NCI-H446 treated with DMSO at 0.1 percent for 48 hours (cell line): ENCODE measurements at places on chromosomes 6 and 20.

DNA sequence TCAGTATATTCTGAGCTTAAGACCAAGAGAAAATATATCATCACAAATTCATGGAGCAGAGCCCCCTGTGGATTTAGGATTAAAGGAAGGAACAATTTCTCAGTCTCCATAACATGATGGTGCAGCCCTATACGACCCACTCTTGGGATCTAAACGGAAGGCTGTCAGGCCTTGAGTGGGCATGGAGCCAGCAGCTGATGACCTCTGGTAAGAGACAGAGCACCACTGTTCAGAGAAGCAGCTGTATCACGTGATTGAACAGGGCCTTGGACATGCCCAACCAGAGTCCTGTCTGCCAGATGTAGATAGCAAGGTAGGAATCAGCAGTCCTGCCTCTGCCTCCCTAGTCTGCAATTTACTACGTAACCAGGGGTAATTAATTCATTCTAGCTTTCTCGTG lies 259.4 kb upstream of the POU3F2 start:
- no peak for DNase-seq

GRCh38 chr6:90356012-90356421 lies 59.4 kb upstream of the BACH2 start:
- DNase-seq = no peak

- DNase-seq = no peak
Measured at GRCh38 chr20:8304124-8304816, 172.2 kb downstream of the PLCB1 start.

DNA sequence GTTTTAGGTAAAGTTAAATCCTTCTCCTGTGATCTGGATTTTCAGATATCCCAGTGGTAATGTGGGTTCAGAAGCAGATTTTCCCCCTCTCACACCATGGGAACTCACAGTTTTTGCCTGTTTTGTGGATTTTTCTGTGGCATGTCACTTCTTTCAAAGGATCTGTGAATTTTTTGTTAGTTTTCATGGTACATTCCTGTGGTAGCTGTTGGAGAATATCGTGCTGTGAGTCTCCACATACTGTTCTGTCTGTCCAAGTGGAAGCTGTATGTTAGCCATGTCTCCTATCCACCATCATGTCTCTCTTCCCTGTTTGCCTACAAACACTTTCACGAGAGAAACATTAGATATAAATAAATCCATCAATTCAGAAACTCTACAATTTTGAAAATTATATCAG lies 378.7 kb upstream of the ADGRB3 start:
- no peak for DNase-seq

GRCh38 chr6:28693033-28693750 lies 167.5 kb downstream of the GPX5 start:
- no peak for DNase-seq

- DNase-seq = no peak
Measured at GRCh38 chr20:44709797-44710196, 5.4 kb upstream of the CCN5 start.

- DNase-seq = no peak
Measured at GRCh38 chr6:45398075-45398813, 20.5 kb upstream of the SUPT3H start.

DNA sequence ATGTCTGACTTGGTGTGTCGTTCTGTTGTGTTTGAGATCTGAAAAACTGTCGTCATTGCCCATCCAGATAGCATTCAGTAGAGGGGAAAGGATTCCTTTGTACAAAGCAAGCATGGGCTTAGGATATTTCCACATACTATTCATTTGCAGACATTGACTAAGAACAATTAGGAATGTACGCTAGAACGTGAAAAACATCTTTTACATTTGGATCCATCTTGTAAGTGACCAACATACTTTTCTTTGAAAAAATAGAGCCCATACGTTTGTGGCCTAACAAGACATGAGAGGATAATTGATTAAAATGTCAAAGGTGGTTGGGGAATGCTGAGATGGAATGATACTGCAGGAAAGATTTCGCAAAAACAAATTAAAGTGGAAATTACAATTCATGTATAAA lies 225.8 kb upstream of the QKI start:
- DNase-seq = no peak

- DNase-seq = no peak
Measured at GRCh38 chr6:143516690-143517446, 5.3 kb upstream of the FUCA2 start.

DNA sequence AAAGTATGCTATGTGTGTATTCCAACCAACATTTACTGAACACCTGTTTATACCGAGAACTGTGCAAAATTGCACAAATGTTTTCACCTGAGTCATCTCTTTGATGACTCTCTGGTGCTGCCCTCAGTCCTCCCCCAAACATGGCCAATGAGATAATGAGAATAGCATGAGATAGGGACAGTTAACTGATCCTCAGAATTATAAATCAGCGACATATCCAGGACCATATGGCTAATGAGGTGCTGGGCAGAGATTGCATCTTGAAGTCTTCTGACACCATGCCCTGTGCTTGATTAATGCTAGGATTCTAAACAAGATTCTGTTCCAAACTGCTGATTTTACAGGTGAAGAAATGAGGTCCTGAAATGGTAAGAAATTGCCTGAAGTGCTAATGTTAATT lies 13.0 kb downstream of the CLVS2 start:
- DNase-seq = no peak

GRCh38 chr20:63130658-63131577 lies 85.0 kb downstream of the YTHDF1 start:
- DNase-seq = no peak

GRCh38 chr6:33815854-33816253 lies 12.1 kb upstream of the MLN start:
- DNase-seq = no peak

DNA sequence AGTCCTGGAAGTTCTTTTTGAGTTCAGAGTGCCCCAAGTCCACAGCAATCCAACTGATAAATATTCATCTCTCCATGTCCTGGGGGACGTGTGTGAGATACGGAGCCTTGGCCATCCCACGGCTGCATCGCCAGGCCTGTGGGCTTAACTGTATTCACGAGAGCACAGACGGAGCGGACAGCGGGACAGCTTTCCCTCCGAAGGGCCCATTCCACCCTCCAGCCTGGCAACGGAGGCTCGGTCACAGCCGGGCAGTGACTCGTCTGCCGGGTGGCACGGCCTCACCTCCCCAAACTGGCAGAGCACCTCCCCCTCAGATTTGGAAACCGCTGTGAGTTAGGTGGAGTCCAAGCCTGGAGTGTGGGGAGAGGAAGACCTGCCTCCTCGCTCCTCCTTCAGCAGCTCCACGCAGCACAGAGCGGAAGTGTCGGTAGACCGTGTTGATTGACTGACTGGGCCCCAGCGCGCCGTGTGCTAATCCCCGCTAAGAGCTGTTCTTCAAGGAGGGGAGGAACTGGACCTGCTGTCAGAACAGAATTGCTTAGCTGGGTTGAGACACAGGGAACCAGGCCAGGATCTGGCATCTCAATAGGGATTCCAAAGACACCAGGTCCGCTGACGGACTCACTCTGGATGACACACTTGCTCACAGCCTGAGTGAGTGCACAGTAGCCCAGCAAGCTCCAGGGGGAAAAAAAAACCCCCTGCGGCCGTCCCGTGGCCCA lies 10.9 kb downstream of the FOXF2 start:
- no peak for DNase-seq

DNA sequence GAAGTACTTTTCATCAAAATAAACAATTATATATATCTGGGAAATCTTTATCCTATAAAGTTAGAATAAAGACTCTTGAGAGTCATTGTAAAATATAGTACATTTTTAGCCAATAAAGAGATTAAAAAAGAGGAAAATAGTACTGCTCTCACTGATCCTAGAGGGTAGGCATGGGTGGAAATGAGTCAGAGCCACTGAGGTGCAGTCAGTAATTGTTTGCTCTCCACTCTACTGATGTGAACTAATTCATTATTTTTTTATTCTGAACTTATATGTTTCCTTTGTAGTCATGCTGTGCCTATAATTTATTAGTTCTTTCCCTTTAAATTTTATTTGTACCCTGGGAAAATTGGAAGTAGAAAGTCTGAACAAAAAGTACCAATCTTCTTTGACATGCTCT lies 1359.4 kb upstream of the GJE1 start:
- DNase-seq = no peak

- no peak for DNase-seq
Measured at GRCh38 chr6:168941036-168941435, 312.6 kb downstream of the THBS2 start.

GRCh38 chr6:106763361-106763760 lies 134.0 kb downstream of the QRSL1 start:
- DNase-seq = no peak
